ENCODE measurements at places on chromosomes 5 and 9.

DNA sequence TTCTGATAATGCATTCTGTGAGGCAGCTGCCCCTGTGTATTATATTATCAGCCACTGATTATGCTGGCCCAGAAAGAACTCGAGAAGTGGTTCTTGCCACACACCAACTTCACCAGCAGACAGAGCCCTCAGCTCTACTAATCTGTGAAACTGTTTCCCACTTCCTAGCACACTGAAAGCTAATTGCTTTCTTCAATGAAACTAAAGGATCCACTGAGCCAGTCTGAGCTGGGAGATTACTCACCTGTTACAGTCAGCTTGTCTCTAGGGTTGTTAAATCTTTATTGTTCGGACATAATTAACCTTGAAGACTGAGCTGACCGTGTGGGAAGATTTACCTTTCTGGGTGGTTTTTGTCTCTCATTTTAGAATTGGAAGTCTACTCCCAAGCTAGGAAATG is 263.2 kb downstream of the KCTD16 start:
- DNase-seq: no peak

- no peak for DNase-seq
These were observed 55.4 kb downstream of the PTPN3 start for GRCh38 chr9:109442716-109443115.

GRCh38 chr9:88992556-88992955 is 1.3 kb downstream of the S1PR3 start:
- no peak for DNase-seq

DNA sequence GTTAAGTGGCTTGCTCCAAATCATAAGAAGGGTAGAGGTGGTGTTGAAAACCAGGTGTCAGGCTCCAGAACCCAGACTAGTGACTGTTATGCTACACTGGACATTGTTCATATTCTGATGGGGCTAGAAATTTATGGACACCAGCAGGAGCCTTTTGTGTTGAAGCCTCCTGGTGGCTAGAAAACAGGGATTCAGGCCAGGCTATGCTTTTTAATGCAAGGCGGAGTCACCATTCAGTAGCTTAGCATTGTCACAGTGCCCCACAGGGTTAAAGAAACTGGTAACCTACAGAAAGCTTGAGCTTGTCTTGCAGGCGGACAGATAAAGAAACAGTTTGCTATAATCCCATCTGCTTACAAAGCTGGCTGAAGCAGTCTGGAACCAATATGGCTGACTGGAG is 23.0 kb upstream of the GOLM1 start:
- DNase-seq: no peak

GRCh38 chr5:14199902-14200301 is 56.8 kb downstream of the TRIO start:
- peak; percentile 27 for DNase-seq

- no peak for DNase-seq
These were observed 23.9 kb downstream of the VCP start for GRCh38 chr9:35048511-35048910.

GRCh38 chr9:98193336-98193944 is 1.0 kb upstream of the CORO2A start:
- no peak for DNase-seq

GRCh38 chr5:140694276-140694675 is 3.0 kb downstream of the HARS2 start:
- no peak for DNase-seq

DNA sequence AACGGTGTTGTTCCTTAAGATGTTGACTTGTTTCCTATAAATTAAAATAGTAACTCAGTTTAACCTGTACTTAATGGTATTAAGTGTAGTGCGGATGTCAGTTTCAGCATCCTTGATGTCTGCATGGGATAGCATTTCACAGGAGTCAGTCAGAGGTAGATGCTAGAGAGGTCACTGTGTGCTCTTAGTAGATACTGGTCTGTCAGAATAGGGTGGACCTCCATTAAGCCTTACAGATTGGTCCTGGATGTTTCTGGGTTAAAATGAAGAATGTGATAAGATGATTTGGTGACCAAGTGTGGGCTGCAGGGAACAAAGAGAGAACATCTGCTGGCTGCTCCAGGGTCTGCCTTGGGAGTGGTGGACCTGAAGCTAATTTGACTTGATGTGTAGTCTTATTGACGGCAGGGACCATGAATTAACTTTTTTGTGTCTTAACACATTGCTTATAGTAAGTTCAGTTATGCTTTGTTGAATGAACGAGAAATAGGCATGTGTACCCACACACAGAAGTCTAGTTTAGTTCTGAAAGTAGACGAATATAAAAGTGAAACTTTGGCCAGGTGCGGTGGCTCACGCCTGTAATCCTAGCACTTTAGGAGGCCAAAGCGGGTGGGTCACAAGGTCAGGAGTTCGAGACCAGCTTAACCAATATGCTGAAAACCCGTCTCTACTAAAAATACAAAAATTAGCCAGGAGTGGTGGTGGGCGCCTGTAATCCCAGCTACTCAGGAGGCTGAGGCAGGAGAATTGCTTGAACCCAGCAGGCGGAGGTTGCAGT is 12.5 kb downstream of the RAB24 start:
- DNase-seq: no peak

DNA sequence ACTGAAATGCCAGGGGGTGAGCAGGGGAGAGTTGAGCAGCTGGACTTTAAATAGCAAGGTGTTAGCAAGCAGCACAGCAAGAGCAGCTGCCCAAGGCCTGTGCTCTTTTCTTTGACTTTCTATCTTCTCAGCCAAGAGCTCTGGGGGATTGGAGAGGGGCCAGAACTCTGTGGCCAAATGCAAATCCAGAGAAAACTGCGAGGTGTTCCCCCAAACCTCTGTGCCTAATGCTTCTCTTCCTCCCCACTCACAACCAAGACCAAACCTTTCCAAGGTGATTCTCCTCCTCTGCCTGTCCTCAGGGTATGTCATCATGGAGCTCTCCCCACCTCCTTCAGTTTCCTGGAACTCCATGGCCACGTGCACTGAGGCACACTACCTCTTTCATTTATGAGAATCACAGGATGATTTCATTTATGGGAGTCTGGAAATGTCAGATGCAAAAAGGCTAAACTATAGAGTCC is 118.7 kb upstream of the WWC1 start:
- DNase-seq: no peak

GRCh38 chr9:3698076-3698475 is 172.3 kb upstream of the RFX3 start:
- peak; percentile 70 for DNase-seq

GRCh38 chr9:70971723-70972122 is 149.7 kb downstream of the TRPM3 start:
- DNase-seq: no peak

GRCh38 chr9:100486479-100487176 is 13.7 kb downstream of the TMEFF1 start:
- DNase-seq: no peak

DNA sequence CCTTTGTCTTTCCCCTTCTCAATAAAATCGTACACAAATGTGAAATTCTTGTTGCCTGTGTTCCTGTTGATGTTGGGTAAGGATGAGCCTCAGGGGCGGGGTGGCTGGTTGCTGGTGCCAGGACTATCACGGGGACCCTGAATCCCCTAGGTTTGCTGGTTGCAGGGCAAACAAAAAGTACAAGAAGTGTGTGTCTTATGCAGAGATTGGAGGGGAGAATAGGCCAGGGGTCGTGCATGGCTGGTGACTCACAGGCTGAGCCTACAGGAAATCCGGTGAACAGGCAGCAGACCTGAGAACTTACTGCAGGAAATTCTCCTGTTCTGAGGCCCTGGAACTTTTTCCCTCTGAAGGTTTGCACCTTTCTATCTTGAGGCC is 5.5 kb downstream of the ANXA2R start:
- DNase-seq: no peak

- DNase-seq: no peak
These were observed 52.6 kb upstream of the SH3PXD2B start for GRCh38 chr5:172506921-172507320.

GRCh38 chr9:133239533-133240090 is 30.6 kb upstream of the OBP2B start:
- no peak for DNase-seq

DNA sequence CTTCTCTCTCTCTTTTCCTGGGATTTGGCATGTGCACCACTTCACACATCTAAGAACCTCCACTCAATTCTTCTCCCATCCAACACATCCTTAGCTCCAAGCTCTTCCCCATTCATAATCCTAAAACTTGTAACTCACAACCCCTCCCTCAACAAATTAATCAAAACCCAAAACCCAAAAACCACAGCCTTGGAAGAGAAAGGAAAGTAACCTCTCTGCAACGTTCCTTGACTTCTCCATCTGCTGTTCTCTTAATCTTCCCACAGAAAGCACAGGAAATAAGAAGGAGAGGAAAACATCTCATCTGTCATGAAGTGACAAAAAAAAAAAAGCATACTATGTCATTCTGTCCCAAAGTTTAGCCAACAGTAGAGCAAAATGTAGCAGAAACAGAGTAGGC is 66.2 kb downstream of the DRD1 start:
- no peak for DNase-seq

DNA sequence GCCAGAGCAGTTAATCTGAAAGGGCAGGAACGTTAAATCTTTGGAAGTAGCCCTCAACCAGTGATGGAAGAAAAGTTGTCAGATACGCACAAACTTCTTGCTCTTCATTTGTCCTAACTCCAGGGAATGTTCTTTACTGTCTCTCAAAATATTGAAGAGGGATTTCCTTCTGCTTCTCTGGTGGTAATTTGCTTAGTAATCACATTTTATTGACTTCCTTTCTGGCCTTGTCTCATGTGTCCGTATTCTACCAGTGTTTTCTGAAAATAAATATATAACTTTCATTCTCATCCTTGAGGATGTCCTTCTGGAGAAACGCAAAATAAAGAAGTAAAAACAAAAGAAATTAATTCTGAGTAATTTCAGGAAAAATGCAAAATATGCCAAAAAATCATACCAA is 282.1 kb downstream of the CYLC2 start:
- DNase-seq: no peak

- DNase-seq: no peak
These were observed 28.1 kb downstream of the CPEB4 start for GRCh38 chr5:173916233-173916632.

DNA sequence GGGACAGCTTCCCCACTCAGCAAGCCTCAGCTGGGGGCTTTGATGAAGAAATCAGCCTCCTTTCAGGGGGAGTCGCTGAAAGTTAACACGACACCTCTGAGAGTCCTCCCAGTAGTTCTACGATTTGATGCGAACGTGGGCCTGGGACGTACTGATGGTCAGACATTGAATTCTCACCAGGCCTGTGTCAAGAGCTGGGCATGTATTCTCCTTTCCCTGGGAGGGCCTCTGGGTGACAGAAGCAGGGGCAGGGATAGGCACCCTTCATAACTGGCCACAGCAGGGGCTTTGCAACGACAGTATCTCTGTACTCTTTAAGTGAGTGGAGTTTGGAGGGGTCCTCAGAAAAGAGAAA is 15.6 kb upstream of the COL5A1 start:
- no peak for DNase-seq

DNA sequence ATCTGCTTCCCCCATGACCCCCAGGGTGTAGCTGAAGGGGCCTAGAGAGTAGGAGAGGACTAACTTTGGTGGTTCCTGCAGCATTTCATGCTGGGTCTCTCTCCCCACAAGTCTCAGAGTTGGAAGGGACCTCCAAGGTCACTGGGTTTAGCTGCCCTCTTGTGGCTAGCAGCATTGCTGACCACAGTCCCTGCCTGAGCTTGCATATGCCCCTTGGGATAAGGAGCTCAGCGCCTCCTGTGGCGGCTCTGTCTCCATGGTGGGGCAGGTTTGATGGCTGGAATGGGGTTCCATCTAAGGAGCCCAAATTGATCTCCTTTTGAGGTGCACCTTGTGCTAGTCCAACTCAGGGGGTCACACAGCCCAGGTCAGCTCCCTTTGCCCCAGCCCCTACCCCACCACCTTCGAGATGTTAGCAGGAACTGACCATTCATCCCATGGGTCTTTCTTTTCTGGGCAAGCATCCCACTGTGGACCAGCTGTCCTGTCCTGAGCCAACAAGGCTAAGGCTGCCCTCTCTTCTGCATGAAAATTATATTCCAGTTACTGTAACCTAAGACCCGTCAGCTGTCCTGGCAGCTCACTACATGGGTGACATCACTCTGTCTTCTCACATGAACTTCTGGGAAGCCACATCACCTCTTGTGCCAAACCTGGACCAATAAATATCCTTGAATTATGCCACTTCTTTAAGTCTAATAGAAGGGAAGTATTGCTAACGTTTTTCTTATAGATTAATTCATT is 196.2 kb downstream of the HSPA4 start:
- no peak for DNase-seq

- DNase-seq: no peak
These were observed 94.0 kb upstream of the PTGER4 start for GRCh38 chr5:40585537-40586267.

DNA sequence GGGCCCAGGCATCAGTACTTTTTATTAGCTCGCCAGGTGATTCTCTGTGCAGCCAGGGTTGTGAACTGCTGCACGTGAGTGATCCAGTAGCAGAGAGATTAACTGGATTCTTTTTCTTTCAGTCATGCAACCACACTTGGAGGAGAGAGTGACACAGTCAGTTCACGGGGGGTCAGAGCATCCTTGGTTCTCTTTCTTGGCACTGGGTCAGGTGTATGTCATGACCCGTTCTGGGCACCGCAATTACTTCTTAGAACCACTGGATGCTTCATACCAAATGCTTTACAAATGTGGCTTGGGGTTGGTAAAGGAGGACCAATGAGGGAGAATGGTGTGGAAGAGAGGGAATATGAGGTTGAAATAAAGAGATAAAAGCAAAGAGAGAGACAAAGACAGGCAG is 368.7 kb downstream of the MLLT3 start:
- DNase-seq: no peak
